GM12878 (cell line): ENCODE measurements at places on chromosomes 13 and 19.

DNA sequence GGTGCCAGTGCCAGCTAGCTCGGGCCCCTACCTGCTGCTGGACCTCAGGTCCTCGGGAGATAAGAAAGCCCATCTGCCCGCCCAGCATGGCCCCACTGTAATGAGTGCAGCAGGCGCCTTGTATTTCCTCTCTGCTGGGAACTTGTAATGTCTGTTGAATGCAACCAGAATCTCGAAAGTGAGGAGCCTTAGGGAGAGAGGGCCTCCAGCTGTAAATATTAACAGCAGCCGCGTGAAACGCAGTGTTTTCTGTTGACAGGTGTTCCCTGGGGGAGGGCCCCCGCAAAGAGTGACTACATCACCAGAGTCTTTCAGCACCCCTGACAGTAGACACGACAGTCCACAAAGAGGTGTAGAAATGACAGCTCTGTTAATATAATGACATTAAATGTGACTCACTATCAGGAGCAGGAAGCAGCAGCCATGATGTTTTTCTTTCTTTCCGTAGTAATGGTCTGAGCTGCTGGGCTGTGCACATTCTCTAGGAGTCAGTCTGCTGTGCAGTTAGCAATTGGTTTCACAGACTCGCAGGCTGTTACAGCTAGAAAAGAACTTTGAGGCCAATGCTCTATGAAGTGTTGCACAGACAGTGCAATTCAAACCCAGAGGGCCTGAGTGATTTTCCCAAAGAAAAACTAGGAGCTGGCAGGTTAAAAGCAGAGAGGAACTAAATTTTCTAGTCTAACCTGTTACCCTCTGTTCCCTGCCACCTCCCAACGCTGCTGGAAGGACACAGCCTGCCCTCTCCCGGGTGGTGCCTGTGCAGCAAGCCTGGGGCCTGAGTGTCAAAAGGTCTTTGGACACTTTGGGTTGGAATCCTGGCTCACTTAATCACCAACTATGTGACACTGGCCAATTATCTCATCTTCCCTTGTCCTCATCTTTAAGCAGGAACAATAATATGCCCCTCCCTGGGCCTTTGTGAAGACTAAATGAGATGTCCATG lies 58.6 kb upstream of the WASF3 start:
- no peak for DNase-seq

- DNase-seq, result no peak
Observed at GRCh38 chr19:31160336-31160926, 188.8 kb downstream of the TSHZ3 start.

DNA sequence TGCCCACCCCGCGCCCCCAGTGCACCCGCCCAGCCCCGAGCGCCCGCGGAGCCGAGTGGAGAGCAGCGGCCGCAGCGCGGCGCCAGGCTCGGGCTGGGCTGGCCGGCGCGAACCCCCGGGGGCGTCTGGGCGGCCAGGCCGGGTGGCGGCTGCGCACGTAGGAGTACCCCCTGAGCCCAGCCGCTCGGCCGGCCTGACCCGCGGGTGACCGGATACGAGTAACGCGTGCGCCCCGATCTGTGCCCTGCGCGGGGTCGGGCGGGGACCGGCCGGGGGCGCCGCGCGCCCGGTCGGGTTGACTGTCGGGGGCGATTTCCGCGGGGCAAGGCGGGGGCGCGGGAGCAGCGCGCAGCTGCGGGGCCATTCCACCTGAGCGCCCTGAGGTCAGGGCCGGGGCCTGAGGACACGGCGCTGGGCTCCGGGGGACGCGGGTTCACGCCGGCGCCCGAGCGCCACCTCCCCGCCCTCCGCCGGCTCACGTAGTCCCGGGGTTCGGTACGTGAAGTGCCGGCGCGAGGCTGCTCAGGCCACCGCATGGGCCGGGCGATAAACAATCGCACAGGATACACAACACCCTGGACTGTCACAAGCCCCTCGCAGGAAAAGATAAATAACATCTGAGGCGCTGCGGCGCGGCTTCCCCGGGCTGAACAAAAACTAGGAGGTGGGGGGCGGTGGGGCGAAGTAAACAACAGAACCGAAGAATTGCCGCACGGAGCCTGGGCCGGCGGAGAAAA lies 37.6 kb upstream of the FLT1 start:
- no peak for DNase-seq

GRCh38 chr13:36717966-36718545 lies 44.2 kb downstream of the SERTM1 start:
- no peak for DNase-seq

GRCh38 chr19:570937-571565 lies 1.3 kb upstream of the BSG start:
- DNase-seq, result peak; percentile 25

- no peak for DNase-seq
Observed at GRCh38 chr19:10289167-10289835, 451 bp upstream of the ICAM5 start.

GRCh38 chr13:82717249-82717648 lies 1165.0 kb downstream of the SLITRK1 start:
- DNase-seq, result no peak

- DNase-seq, result no peak
Observed at GRCh38 chr13:81396192-81396591, 1055.3 kb upstream of the SPRY2 start.
